ENCODE measurements at places on chromosomes 1 and 21. TPM values are rescaled to one million over a fixed set of nuclear protein-coding genes. Genes with fewer than 3 reads are reported as not detected.

IL20 gene
- total RNA-seq = not detected

LAX1 gene
- 1.2 TPM for total RNA-seq

SIK1 gene
- total RNA-seq = 5.0 TPM

AGT gene
- total RNA-seq = 3.7 TPM

ICOSLG gene
- total RNA-seq = 0.66 TPM

CREB3L4 gene
- total RNA-seq = 2.9 TPM

NDUFS5 gene
- 274 TPM for total RNA-seq

ILDR2 gene
- total RNA-seq = 13.7 TPM

RGS18 gene
- 3.6 TPM for total RNA-seq

KIAA0040 gene
- 42.5 TPM for total RNA-seq

TIE1 gene
- total RNA-seq = 40.9 TPM

TTC39A gene
- 2.5 TPM for total RNA-seq

CNIH3 gene
- total RNA-seq = 0.42 TPM

NTNG1 gene
- 4.2 TPM for total RNA-seq

AKNAD1 gene
- 1.7 TPM for total RNA-seq

ARMH1 gene
- total RNA-seq = 0.66 TPM

ARHGEF10L gene
- total RNA-seq = 46.6 TPM

LMX1A gene
- 0.98 TPM for total RNA-seq

SLC39A1 gene
- total RNA-seq = 101 TPM

HRNR gene
- not detected for total RNA-seq

RSBN1 gene
- 24.3 TPM for total RNA-seq

KCNE2 gene
- not detected for total RNA-seq
